Urinary bladder (tissue), 4 donors: ENCODE measurements at places on chromosomes 11 and 22. TPM values are rescaled to one million over a fixed set of nuclear protein-coding genes. Genes with fewer than 3 reads are reported as not detected.

SDF2L1 gene
- 5.1 TPM for total RNA-seq

DNA sequence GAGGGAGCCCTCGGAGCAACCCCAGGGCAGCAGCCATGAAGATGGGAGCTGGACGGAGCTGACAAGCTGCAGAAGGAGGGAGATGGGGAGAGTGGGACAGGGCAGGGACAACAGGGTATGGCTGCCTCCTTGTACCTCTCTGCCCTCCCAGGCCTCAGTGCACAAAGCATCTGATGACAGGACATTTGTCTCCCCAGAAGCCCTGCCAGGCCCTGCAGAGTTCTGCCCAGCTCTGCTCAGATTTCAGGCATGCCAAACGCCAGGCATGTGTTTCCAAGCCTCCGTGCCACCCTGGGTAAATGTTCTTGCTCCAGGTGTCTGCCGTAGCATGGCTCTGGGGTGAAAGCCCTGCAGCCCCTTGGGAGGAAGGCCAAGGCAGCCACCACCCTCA lies 1.1 kb upstream of the IFITM10 start:
- no peak for DNase-seq

KRTAP5-6 gene
- not detected for total RNA-seq

DNA sequence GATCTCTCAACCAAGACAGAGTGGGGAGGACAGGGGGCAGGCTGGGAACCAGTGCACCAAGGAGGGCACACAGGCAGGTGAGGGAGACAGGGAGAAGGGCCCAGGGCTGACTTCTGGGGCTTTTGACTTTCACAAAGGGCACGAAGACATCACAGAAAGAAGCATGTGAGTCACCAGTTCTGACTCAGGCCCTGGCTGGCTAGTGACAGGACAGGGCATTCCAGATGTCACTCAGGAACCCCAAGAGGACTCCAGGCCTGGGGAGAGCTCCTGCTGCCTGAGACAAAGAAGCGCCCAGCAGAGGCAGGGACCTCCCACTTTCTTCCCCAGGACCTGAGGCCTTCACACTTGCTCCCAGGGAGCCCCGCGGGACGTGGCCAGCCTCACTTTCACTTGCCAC lies 497.2 kb downstream of the BUD13 start:
- no peak for DNase-seq

APOA5 gene
- total RNA-seq, result not detected

PYGM gene
- 15.1 TPM for total RNA-seq

- DNase-seq, result no peak
These were observed 970 bp downstream of the OR5B21 start for GRCh38 chr11:58506935-58507334.

- no peak for DNase-seq
These were observed 35.7 kb upstream of the LDHA start for GRCh38 chr11:18358646-18359045.

GRCh38 chr22:22800716-22801115 lies 86.9 kb upstream of the IGLL5 start:
- DNase-seq, result no peak

DNA sequence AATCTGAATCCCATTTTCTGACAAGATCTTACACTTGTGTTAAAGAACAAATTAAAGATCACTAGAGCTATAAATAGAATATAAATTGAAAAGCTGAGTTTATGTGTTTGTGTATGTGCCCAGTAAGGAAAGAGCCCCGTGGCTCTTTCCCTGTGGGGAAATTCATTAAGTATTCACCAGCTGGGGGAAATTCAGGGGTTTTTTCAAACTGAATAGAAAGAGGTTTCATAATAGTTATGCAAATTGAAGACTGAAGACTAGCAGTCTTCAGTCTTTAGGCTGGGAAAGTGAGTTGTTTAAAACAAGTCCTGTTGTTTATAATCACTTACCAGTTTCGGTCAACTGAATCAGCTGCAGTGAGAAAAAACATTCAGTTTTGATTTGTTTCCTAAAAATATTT lies 11.3 kb upstream of the MS4A7 start:
- DNase-seq, result no peak

GRCh38 chr11:830295-831117 lies 2.2 kb upstream of the CD151 start:
- no peak for DNase-seq

DNA sequence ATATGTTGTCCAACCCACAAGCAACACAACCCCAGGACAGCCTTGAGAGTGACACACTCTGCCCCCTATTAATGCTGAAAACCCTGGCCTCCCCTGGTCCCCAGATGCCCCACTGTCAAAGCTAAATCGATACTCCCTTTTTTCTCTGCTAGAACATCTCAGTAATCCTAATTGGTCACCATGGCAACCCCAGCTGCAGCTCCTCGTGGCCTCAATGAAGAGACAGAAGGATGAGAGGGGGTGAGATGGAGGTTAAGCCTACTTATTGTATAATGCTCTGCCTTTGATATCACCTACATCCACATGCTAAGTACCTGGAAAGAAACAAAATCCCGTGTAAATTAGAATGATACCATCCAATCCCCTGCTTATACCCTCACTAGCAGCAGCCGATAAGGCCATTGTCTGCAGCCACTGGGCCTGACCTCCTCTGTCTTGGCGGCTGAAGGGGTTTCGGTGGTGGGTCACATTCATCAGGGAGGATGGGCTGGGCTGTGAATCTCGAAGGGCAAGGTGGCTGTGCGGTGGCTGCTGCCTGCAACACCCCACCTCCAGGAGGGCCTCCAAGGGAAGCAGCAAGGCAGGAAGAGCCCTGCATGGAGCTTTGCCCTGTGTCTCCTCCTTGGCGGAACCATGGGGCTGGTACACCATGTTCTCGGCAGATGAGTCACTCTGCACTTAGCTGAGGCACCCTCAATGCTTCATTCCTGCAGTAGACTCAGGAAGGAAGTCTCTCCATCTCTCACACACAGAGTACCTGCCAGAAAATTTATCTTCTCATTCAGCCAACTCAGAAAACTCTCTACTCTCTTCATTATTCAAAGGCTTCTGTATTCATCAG lies 399.5 kb downstream of the BUD13 start:
- no peak for DNase-seq

DNA sequence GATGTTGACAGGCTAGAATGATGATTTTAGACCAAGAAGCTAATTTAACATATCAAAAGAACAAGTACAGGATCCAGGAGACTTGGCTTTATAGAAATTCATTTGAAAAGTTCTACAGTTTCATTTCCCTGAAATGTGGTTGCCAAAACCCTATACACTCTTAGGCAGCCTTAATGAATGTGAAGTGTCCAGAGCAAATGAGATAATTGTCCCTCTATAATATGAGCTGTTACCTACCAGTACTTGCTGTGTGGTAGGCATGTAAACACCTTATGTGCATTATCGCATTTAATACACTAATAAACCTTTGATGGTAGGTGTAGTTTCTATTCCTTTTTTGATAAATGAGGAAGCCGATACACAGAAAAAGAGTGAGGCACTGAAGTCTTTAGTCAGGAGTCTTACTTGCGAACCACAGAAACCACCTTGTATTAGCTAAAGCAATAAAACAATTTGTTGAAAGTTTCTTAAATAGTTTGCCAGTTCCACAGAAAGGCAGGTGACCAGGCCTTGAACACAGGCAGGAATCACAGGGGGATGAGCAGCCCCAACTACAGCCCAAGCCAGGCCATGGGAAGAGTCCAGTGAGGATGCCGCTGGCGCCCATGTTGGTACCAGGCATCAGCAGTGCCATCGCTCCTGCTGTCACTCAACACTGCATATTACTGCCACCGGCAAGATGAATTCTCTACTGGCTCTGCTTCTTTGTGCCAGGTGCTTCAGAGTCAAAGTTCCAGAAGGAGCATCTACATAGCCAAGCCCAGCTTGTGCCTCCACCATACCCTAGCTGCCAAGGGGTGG lies 81.7 kb downstream of the SWAP70 start:
- no peak for DNase-seq

GRCh38 chr11:85517272-85517671 lies 109.9 kb downstream of the DLG2 start:
- DNase-seq, result no peak

DNA sequence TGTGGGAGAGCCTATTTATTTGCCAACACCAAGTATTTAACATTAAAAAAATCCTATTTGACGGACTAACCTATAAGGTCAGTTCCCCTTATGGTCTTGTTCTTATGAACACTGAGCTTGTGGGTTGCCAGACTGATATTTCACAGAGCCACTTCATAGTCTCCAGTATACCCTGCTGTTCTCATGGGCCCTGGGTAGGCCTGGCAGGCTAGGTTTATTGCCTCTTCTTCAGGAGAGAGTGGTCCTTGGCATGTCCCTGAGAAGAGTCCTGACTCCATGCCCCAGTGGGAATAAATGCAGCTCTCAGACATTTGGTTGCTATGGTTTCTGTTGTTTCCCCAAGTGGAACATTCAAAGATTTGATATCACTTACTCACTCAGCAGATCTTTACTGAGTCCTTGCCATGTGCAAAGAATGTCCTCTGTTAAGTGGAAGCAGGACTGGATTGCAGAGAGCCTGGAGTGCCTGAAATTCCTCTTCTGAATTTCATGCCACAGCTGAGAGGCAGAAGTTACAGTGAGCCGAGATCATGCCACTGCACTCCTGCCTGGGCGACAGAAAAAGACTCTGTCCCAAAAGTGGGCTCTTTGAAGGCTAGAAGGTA lies 15.7 kb downstream of the SLC5A1 start:
- no peak for DNase-seq

C1QTNF5 gene
- 17.4 TPM for total RNA-seq

DNA sequence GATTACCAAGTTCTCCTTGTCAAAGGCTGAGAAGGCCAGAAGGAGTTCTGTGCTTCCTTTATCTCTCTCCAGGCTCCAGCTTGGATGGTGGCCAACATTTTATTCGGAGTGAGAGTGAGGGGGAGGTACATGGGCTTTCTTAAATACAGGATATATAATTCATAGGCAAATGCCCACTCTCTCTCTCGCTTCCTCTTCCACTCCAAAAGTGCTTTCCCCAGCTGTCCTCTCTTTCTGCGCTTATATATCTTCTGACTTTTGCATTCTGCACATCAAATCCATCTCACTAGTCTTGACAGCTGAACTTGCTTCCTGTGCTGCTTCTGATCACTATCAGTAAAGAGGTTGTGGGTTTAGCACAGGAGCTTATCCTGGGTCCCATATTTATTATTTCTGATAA lies 125.4 kb upstream of the ARHGAP20 start:
- DNase-seq, result no peak

GRCh38 chr11:127071606-127072005 lies 71.0 kb upstream of the KIRREL3 start:
- DNase-seq, result no peak

DNA sequence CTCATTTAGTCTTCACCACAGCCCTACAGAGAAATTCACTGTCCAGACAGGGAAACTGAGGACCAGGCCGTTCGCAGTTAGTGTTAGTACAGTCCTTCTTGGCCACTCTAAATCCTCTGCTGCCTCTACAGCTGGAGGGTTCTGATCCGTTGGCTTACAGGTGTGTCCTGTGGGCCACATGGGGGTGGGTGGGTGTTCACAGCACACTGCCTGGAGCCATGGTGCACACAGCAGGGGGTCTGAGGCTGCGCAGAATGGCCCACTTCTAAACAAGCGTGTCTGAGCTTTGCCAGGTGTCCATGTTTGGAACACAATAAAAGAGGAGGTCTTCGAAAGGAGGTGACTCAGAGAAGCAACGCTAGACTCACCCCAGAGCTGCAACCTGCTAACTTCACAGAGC lies 249.0 kb downstream of the ST3GAL4 start:
- DNase-seq, result no peak

GRCh38 chr11:44167046-44167445 lies 71.6 kb downstream of the EXT2 start:
- no peak for DNase-seq

RASL10A gene
- 0.58 TPM for total RNA-seq

- no peak for DNase-seq
These were observed 57.0 kb upstream of the BIRC3 start for GRCh38 chr11:102260241-102260640.

DCDC1 gene
- total RNA-seq, result 1.2 TPM

DNA sequence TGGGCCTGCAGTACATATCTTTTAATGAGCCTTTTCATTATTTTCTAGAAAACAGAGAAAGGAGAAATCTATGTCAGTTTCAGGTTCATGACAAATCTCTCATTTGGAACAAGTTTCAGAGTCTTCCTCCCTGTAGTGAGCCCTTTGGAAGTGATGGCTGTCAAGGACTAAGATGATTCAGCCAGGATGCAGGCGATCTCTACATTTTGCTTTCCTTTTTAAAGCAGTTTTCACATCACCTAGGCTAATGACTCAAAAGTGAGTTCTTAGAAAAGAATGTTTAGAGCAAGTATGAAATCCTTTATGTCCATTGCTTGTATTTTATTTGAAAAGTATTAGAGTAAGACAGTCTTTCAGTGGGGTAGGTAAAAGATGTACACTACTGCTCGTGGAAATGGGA lies 130.1 kb downstream of the TRPC6 start:
- no peak for DNase-seq

DNA sequence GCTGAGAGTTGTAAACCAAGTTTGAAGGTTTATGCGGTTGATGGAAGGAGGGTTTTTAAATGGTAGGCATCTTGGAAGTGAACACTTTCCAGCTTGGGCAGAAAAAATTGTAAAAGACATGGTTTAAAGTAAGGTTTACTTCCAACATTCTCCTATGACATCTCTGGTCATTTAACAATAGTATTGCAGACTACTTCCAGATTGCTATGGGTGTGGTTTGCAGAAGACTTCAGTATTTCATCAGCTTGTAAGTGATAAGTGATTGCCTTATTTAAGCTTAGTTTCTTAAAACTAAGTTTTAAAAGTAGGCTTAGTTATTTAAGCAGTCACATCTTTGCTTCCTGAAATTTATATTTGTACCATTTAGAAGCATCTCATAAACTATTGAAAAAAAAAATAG lies 7.2 kb upstream of the STT3A start:
- no peak for DNase-seq
